ENCODE measurements at places on chromosomes 6 and 20.
A peak's percentile ranks its signal among the peaks of the same experiment; 100 is the strongest.

GRCh38 chr6:39836606-39837005 lies 44.4 kb downstream of the DAAM2 start:
- DNase-seq, result no peak

DNA sequence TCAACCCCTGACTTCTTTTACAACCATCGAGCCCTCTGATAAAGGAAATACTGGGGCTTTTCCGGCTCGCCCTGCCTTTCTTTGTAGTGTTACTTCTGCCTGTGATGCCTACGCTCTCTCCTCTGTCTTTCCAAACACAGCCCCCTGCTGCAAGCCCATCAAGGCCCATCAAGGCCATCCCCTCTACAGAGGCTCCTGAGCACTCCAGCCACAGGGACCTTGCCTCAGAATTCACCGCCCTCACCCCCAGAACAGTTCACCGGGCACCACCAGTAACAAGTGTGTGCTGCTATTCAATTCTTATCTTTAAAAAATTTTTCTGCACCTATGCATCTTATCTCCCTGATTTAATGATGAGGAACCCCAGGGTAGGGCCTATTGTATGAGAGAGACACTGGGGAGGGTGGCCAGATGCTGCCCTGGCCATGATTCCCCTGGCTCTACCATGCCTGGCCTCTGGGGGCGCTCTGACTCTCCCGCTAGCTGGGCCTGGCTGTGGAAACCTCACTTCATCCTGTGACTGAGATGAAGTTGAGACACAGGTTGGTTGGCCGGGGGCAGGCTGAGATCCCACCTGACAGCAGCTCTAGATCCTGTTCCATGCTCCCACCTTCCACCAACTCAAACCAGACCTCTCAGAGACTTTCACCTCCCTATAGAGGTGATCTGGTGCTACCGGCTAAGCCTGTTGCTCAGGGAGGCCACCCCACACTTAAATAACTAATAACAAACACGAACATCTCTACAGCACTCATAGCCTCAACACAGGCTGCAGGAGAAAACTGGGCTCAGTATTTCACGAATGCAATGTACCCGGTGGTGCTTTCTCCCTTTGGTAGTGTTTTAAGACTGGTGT lies 19.2 kb upstream of the GLP1R start:
- peak; percentile 17 for DNase-seq

DNA sequence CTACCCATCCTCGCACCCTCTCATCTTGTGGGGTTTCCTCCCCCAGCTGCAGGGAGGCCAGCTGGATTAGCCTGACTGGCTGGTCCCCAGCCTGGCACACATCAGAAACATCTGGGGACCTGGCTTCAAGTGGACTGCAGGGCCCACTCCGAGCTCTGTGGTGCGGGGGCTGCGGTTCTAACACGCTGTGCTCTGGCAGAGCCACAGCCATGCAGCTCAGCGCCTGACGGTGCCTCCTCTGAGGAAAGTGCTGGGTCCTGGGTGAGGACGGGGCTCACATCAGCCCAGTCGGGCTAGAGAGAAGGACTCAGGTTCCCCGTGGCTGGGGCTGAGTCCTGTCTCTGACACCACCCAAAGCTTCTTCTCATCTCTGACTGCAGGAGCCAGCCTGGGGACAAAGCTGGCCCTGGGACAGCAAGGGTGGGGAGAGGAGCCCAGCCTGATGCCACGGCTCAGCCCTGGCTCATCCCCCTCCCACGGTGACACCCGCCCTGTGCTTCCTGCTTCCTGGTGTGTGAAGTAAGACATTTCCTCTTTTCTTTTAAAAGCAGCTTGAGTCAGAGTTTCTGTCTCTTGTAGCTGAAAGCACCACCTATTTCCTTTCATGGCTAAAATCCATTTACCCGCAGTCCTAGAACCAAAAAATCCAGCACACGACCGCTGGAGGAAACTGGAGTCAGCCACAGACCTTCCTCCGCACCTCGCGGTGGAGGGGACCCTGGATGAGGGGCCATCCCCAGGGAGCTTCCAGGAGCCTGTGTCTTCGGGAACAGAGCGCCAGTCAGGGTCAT lies 127.4 kb upstream of the AFDN start:
- peak; percentile 92 for DNase-seq

GRCh38 chr20:58684291-58684690 lies 8.3 kb upstream of the NPEPL1 start:
- DNase-seq, result peak; percentile 73

GRCh38 chr6:149166336-149166735 lies 151.2 kb upstream of the TAB2 start:
- no peak for DNase-seq

GRCh38 chr6:123895346-123895745 lies 91.7 kb downstream of the NKAIN2 start:
- no peak for DNase-seq

GRCh38 chr20:62503401-62504178 lies 27.8 kb upstream of the GATA5 start:
- no peak for DNase-seq

DNA sequence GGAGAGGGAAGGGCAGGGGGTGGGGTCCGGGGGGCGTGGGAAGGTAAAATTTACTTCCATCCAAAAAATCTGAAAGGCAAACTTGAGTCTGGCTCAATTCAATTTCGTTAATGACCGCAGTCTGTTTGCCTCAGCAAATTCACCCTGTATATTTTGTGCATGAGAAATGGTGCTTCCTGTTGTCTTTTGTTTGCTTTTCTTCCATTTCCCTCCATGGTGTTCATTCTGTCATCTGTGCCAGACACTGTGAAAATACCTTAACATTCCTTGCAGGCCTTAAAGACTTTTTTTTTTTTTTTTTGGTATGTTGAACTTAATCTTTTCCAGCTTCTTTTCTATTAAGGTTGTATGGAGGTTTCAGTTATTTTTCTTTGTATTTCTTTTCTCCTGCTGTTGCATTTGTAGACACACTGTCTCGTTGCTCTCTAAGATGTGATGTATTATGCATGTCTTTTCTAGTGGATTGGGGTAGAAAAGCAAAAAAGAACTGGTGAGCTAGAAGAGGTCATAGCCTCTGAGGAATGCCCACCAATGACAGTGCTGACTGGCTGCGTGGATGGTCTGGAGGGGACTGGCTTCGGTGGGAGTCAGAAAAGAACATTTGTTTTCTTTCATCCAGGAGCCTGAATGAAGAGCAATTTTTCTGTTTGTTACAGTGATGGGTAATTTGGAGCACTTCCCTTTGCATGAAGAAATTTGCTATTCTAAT lies 585.0 kb upstream of the MAP3K7 start:
- DNase-seq, result no peak

DNA sequence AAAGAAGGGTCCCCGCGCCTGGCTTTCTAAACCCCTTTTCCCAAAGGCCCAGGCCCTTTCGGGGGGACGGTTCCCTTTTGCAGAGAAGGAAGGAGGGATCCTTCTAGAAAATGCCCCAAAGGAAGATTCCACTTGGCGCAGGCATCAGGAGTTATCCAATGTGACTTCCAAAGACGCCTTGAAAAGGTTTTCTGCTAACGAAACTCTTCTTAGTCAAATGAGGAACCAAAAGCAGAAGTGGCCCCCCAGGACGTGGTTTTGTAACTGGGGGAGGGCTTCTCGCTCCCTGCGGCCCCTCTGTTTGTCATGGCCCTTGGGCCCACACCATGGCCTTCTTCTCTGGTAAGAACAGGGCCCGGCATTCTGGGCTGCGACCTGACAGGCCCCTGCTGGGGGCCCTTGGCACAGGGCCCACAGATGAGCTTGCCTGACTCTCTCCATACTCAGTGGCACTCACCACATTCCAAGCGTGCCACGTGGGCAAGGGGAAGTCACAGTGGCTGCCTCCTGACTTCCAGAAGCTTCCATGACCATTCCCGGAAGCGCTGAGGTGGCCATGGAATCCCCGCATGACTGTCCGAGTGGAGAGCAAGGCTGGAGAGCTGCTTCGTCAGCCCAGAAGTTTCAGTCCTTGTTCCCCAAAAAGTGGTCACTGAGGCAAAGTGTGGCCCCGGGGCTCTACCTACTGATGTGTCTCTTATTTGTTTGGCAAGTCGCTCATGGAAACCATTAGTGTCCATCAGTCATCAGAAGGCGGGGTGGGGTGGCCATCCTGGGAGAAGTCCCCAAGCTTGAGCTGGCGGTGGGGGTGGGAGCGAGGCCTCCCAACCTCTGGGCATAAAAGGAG lies 834 bp upstream of the CTSZ start:
- peak; percentile 91 for DNase-seq

GRCh38 chr6:148760568-148761526 lies 14.0 kb downstream of the UST start:
- DNase-seq, result peak; percentile 48

DNA sequence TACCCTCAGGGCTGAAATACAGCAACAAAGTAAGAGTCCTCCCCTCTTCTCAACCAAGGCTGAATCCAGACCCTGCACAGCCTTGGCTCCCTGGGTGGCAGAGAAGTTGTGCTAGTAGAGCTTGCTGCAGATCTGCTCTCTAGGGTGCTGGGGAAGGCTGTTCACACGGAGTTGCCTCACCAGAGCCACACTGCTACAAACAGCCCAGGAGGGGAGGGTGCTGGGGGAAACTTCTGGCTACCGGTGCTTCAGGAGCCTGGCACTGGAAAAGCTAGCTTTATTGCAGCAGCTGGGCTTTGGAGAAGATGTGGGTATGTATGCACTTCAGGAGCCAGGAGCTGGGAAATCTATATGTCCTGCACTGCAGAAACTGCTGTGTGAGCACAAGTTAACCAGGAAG lies 37.6 kb upstream of the SUPT3H start:
- no peak for DNase-seq

- DNase-seq, result no peak
Measured at GRCh38 chr20:2403291-2404052, 22.8 kb downstream of the TGM6 start.

DNA sequence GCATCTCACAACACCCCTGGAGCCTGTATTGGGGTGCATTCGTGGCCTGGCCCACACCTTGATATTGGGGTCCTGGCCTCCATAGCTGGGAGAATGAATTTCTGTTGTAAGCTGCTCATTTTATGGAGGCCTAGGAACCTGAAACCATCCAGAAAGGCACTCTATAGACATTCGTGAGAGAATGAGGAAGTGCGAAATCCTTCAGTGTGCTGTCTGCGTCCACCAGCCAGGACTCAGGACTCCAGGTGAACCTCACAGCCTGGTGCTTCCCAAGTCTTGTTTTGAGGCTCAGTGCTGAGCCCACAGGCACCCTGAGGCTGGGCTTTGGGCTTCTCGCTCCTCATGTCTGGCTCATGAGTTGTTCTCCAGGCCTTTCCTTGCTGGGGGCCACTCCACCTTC lies 11.9 kb upstream of the RBBP8NL start:
- DNase-seq, result no peak

DNA sequence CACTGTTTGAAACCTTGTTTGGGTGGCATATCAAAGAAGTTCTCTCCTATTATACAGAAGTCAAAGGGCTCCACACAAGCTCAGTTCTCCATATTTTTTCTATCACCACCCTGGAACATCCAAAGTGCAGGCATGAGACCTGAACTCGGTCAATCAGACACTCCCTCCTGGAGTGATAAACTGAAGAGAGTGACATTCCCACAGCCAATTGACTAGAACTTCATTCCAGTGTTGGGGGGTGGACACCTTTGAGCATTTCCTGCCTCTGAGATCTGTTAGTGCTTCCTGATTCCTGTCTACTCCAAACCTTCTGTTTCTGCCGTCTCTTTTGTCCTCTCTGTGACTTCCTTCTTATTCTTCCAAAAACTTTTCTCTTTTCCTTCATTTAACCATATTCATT lies 220.7 kb upstream of the NOX3 start:
- DNase-seq, result peak; percentile 40

DNA sequence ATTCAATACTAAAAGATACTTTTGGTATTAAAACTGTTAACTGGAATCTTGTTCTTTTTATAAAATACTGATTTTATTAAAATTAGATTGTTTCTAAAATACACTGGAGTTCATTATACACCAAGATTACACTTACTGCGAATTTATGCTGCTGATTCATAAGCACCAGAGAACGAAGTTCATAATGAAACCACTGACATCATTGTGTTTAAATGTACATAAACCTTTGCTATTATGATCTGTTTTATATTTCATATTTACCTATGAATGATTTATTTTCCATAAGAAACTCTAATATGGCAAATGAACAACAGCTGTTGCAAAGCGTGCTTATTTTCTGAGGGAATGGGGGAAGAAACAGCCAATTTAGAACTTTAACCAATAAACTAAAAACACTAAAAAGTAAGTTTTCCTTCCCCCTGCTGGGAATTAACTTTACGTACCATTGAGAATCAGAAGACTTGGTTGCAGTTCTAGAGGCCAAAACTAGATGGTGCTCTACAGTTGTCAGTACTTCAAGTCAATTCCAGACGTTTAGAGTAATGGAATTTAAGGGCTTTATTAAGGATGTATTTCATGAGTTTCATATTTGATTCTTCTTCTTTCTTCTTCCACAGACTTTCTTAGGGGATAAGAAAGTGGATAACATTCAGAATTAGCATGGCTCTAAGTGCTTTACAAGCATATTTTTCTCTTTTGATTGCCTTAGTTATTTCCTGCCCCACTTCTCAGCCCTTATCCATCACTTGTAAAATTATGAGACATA lies 30.8 kb upstream of the COL19A1 start:
- peak; percentile 65 for DNase-seq

DNA sequence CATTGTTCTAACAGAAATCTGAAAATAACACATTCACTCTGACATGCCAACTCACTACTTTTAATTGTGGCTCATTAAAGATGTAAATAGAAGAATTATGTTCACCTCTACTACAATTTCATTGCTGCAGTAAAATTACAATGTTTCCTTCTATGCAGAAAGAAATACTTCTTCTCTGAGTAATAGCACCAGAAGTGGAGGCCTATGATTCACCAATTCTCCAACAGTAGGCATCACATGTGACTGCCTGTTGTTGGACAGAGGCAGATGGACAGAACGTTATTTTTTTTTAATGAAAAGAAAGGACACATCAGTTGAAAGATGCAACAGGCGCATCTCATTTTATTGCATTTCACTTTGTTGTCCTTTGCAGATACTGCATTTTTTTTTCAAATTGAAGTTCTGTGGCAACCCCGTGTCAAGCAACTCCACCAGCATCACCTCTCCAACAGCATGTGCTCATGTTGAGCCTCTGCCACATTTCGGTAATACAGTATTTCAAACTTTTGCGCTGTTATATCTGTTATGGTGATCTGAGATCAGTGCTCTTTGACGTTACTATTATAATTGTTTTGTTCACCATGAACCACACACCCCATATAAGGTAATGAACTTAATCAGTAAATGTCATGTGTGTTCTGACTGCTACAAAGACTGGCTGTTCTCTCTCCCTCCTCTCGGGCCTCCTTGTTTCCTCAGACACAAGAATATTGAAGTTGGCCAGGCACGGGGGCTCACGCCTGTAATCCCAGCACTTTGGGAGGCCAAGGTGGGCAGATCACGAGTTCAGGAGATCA lies 121.4 kb downstream of the ATXN1 start:
- peak; percentile 83 for DNase-seq

DNA sequence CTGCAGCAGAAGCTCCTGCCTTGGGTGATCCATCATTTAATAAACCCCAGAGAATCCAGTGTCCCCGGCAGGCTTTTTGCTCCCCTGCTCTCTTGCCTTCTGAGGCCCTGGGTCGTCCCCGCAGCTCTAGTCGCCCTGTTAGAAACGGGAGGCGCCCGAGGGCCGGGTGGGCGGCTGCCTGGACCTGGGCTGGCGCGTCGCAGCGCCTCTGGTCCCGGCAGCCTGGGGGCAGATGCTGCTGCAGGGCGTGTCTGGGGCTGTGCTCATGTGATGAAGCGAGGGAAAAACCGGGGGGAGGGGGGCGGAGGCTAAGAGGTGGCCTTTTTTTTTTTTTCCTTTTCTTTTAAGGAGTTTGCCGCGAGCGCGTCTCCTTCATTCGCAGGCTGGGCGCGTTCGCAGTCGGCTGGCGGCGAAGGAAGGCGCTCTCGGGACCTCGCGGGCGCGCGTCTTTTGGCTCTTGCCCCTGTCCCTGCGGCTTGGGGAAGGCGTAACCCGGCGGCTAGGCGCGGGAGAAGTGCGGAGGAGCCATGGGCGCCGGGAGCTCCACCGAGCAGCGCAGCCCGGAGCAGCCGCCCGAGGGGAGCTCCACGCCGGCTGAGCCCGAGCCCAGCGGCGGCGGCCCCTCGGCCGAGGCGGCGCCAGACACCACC lies 394 bp downstream of the AKAP12 start:
- peak; percentile 80 for DNase-seq

Measured in kidney tubule cell (primary cell).